ENCODE measurements at places on chromosomes 4 and X.

DNA sequence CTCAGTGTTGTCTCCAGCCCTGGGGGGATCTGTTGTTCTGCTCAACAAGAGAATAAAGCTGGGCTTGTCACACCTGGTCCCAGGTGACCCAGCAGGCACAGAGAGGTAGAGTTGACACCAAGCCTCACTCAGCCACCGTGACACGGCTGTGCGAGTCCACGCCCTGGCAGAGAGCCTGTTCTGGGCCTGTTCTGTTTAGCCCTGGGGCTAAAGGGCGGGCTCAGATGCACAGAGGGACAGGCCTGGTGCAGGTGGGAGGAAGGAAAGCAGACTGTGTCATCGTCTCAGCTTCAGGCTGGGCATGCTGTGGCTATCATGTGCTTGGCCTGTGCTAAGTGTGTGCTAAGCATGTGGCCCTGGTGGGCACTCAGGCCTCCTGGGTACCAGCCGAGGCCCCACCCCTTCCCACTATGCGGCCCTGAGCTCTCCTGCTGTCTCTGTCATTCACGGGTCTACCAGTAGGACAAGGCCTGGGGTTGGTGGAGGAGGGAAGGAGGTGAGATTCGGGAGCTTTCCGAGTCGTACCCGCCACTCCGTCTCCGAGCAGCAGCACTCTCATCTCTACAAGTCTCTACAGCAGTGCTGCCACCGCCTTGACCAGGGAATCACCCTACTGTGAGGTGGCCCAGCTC is 10.8 kb downstream of the WFS1 start:
- no peak for DNase-seq

DNA sequence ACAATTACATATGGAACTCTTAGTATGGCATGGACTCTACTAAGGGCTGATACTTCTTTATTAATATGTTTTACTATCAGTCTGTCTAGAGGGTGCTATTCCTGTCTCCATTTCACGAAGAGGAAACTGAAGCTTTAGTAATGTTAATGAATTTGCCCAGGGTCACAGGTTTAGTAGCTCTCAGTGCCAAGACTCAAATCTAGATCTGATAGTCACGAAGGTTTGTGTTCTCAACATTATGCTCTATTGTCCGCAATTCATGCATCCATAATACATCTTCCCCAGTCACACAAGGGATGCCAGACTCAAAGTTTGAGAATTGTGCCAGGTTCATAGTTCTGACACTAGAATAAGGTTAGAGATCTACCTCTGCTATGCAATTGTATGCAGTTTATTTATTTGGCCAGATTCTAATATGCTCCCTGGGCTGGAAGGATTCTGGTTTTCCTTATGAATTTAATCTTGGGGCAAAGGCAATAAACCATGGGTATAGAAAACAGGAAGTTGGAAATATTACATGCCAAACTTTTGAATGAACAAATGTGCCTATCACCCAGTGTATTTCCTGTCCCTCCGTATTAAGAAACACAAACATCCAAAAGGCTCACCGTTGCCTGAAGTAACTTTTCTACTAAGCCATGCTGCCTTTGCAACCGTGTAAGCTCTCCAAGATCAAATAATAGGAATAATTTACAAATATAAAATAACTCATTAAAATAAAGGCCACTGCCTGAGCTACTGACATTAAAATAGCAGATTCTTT is 478.5 kb downstream of the INPP4B start:
- no peak for DNase-seq

GRCh38 chr4:15717657-15718416 is 15.0 kb downstream of the BST1 start:
- DNase-seq, result no peak

DNA sequence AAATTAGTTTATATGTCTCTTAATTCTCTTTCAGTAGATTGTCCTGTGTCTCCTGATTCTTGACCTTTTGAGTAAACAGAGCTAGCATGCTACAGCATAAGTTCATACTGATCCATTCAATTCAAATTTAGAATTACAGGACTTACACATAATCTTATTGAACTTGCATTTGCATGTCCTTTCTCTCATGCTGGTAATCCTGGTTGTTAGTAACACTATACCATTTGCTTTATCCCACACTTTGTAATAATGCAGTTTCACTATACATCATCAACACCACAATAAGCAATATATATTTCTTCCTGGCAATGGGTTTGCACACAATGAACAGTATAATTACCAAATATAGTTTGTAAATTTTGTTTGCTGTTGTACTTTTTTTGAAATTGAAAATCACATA is 937.2 kb upstream of the GRID2 start:
- no peak for DNase-seq

GRCh38 chrX:24154490-24155034 is 5.0 kb downstream of the ZFX start:
- DNase-seq, result no peak

GRCh38 chrX:16786791-16787735 is 797 bp downstream of the TXLNG start:
- peak; percentile 23 for DNase-seq

- peak; percentile 58 for DNase-seq
These were observed 13.9 kb upstream of the PPEF2 start for GRCh38 chr4:75916091-75916661.

DNA sequence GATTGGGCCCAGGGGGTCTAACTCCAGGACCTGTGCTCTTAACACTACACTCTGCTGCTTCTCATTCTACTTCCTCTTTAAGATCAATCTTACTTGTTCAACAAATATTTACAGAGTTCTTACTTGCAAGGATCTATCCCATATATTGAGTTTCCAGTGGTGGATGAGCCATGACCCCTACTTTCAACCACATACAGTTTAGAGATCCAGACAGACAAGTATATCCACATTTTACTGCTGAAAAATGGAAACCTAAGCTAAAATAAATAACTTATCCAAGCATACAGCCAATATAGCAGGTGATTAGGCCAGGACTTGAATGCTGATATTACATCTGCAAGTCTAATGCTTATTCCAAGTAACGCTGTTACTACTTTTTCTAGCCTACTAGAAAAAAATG is 18.7 kb downstream of the TMEM150C start:
- no peak for DNase-seq

- DNase-seq, result no peak
These were observed 37.4 kb downstream of the MGARP start for GRCh38 chr4:139242511-139243051.

GRCh38 chr4:150779707-150780106 is 197.8 kb downstream of the MAB21L2 start:
- DNase-seq, result no peak

DNA sequence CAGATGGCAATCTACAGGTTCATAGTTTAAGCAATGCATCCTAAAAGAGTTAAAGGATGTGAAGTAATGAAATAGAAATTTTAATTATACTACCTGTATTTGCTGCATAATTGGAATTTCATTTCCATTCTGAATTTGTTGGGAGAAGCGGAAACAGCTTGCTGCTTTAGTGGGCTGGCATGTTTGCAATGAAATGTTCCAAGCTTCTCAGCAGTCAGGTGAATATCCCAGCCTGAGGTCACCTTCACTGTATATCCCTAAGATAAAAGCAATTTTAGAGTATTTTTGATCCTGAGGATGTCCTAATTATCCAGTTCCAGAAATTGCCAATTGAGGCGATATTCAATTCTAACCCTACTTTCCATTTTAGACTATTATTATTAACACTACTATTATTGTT is 136.1 kb upstream of the ARSJ start:
- DNase-seq, result no peak

DNA sequence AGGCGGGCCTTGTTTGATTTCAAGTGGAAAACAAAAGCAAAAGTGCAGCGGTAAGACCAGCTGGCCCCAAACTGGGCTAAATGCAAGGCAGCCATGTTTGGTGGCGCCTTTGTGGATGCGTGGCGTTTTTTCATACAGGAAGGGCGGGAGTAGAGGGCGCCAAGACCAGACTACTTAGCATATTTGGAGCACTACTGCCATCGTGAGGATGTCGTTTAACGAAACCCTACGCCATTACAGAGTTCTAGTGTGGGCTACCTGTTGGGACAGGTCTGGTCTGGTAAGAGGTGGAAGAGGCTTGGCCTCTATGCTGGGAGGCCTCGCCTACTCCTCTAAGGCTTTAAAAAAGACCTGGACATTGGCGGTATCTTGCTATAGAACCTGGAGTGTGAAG is 230.7 kb upstream of the STK26 start:
- DNase-seq, result no peak

DNA sequence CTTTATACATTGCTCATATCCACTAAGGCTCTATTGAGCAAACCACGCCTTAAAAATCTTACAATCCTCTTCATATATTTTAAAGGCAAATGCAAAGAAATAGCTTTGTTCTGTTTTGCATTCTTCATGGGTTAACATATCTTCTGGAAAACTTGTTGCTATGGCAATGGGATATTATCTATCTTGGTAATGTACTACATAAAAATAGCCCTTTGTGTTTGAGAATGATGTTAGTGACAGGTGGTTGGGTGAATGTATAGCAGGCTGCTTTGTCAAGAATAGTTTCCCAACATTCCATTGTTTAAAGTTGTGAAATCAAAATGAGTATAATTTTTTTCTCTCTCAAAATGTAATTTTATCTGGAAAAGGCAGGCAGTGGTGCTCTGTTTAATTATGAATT is 16.8 kb downstream of the REPS2 start:
- no peak for DNase-seq

- no peak for DNase-seq
These were observed 244.2 kb upstream of the GK2 start for GRCh38 chr4:79652232-79652631.

DNA sequence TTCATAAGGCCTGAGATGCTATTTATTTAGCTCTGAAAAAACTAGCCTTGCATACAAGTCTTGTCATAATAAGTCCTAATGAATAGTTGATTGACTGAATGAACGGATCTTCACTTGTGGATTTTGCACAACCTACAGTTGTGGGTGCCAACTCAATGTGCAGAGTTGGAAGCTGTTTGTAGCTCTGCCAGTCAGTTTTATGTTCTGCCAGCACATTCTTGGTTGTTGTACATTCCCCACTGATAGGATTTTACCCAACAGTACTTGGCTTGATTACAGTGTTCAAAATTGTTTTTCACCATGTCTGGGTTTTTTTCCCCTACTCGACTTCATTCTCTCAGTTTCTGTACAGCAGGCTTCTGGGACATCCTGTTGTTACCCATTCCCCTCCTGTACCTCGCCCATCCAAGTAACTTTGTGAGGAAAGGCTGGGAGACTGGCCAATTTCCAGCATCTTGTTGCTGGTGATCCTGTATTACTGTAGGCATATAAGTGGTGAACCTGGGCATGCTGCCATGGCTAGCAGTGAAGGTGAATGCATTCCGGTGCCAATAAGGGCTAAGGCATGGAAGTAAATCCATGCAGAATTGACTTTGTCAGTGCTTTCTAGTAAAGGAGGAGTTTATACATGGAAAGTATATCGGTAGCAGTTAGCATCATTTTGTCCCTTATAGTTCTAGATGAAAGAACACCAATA is 22.8 kb downstream of the IL1RAPL1 start:
- DNase-seq, result no peak

GRCh38 chr4:150588316-150588715 is 6.4 kb downstream of the MAB21L2 start:
- no peak for DNase-seq

- DNase-seq, result no peak
These were observed 826.2 kb downstream of the TECRL start for GRCh38 chr4:63583007-63583406.

GRCh38 chrX:134552351-134552750 is 92.4 kb downstream of the HPRT1 start:
- DNase-seq, result no peak

DNA sequence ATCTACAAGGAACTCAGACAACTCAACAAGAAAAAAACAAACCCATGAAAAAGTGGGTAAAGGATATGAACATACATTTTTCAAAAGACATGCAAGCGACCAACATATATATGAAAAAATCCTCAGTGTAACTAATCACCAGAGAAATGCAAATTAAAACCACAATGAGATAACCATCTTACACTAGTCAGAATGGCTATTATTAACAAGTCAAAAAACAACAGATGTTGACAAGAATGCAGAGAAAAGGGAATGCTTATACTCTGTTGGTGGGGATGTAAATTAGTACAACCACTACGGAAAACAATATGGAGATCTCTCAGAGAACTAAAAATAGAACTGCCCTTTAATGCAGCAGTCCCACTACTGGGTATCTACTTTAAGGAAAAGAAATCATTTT is 12.1 kb downstream of the NIPAL1 start:
- no peak for DNase-seq

GRCh38 chrX:155997436-155997835 is at the start of gene IL9R:
TSS of gene IL9R (plus strand) at chrX:155997696. CDS start at chrX:155997760, 64 bp downstream.
- DNase-seq, result no peak

GRCh38 chr4:145805490-145805889 is 125.5 kb downstream of the C4orf51 start:
- DNase-seq, result no peak

GRCh38 chr4:22999419-22999818 is 306.7 kb downstream of the GBA3 start:
- no peak for DNase-seq

- DNase-seq, result no peak
These were observed 553.6 kb upstream of the BOD1L1 start for GRCh38 chr4:14180983-14181601.

DNA sequence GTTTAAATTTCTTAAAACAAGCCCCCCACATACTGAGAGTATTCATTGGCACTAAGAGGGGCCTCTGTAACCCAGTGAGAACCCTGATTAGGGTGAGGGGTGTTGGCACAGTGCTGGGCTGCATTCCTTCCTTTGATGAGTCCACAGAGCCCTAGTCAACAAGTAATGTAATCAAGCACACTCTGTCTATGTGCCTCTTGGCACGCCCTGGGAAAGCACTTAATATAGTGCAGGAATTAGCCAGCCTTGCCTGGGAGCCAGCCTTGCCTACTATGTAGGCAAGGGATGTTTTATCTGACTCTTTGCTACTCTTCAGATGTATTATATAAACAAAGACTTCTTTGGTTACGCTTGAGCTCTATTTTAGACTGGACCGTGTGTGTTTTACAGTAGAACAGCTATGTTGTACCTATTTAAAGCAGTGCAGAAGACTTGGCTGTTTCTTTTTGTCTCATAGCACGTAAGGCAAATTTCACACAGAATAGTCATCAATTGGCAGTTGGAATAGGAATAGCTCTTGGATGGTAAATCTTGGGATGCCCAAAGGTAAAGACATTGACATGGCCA is 64.3 kb downstream of the FRAS1 start:
- no peak for DNase-seq

GRCh38 chrX:109398833-109399232 is 83.1 kb downstream of the GUCY2F start:
- no peak for DNase-seq

DNA sequence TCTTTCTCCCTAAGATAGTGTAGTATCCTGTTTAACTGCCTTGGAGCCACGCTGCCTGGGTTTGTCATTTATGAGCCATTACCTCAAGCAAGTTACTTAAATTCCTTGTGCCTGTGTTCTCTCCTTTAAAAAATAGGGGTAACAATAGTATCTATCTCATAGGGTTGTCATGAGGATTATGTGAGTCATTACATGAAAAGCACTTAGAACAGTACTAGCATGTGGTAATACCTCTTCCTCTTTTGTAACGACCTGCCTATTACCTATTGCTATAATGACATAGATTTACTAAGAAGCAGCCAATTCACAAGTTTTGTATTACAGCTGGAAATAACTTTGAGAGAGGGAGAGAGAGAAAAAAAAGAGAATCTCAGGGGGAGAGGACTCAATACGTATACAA is 834.7 kb downstream of the RAPGEF2 start:
- DNase-seq, result no peak

Measured in germinal center (tissue), 1 donor.